ENCODE measurements at places on chromosomes 16 and 17.
A peak's percentile ranks its signal among the peaks of the same experiment; 100 is the strongest.

GRCh38 chr16:54847207-54847606 is 83.5 kb upstream of the IRX5 start:
- DNase-seq: no peak

DNA sequence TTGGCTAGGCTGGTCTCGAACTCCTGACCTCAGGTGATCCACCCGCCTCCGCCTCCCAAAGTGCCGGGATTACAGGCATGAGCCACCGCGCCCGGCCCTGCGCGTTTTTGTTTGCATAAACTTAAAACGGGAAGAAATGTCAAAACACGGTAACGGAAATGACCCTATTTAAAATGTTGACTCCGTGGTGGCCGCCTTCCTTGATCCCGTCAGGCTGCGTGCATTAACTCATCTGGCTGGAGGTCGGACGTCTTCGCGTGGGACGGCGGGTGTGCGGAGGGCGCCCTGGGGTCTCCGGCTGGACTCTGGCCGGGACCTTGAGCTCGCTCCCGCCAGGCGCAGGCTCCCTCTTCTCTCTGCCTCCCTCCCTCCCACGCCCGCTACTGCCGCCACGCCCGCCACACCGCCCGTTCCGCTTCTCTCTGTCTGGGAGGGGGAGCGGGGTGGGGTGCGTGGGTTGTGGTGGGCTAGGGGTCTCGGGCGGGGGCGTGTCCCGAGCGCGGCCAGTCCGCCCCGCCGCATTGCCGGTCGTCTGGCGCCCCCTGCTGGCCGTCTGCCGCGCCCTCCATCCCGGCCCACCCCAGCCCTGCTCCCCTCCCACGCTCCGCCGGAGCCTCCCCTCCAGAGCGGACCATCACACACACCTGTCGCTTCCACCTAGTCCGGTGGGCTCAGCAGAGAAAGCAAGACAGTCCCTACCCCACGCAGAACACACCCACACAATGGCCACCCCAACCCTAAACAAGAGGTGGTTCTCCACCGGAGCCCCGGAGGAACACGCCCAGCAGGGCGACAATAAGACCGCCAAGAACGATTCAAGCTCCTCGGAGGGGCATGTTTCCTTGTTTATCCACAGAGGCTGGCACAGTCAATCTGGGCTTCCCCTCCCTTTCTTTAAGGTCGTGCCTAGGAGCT is 1.2 kb upstream of the CCDC42 start:
- DNase-seq: peak; percentile 68

DNA sequence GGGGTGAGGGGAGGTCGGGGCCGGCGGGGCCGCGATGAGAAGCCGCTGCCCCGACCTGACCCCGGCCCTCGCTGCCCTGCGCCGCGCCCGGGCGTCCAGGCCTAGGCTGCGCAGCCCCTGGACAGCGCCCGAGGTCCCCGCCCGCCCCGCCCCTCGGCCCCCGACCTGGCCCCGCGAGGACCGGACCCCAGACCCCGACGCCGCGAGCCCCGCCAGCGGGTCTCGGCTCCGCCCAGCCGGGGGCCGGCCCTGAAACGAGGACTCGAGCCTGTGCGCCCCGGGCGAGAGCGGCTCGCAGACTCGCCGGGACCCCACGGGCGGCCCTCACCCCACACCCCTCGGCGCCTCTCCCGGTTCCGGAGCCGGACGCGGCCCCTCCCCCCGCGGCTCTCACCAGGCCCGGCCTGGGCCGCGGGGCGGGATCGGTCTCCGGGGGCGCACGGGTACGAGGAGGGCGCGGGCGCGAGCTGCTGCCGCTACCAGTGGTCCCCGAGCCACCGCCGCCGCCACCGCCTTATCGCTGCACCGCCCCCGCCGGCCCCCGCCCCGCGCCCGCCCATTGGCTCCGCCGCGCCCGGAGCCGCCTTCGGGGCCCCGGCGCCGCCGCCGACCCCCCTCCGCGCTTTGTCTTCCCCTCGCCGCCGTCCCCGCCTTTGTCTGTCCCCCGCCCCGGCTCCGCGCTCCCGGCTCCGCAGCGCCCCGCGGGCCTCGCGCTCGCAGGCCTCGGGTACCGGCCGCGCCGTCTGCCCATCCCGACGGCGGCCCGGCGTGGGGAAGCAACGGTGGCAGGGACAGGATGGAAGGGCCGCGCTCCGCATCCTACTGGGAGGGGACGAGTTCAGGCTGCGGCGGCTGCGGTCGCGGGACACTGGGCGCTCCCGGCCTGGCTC is at the start of gene LIMD2:
LIMD2 (minus strand) TSS at position 488 of the 890 bp plus-strand sequence. CDS start 827 bp downstream, outside the sequence.
- peak; percentile 81 for DNase-seq

DNA sequence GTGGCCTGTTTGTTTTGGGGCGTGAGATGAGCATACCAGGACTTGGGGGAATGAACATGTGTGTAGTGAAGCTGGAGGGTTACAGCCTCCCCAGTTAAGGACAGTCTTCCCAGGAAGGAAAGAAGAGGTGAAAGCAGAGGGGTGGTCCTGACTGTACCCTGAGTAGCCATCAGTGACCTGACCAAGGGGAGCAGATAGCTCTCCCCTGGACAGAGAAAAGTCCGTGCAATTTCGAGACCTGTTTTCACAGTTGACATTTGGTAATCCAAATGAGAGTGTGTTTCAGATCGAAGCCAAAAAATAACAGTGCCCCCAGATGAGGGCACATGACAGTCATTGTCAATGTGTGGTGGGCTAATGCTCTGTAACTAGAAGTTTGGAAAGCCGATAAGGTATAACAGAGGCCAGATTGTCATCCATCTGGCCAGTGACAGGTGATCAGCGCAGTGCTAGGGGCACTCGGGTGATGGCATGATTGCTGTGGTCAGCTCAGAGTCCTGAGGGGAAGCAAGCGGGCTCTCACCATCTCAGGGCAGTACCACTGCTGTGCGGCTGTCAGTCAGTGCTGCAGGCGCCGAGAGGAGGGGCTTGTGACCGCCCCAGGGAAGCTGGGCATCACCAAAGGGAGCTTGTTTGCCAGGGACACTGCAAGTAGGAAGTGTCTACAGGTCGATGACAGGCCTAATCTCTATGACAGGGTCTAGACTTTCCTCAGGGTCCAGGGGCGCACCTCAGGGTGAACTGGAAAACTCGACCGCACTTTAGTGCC is 1.1 kb upstream of the NME2 start:
- DNase-seq: no peak

DNA sequence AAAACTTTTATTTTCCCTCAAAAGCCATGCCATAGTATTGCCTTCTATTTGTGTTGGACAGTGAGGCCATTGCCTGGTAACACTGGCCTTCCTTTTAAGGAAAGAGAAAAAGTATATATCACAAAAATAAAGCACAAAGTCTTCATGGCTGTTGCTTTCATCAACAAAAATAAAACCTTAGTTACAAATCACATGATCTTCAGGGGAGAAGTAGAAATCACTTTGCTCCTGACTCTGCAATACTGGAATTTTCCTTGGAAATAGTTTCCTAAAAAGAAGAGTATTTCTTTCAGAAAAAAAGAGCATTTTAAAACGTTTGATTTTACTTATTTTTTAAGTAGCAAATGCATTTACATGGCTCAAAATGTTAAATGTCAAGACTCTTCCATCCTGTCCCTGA is 41.9 kb downstream of the FAM20A start:
- no peak for DNase-seq

DNA sequence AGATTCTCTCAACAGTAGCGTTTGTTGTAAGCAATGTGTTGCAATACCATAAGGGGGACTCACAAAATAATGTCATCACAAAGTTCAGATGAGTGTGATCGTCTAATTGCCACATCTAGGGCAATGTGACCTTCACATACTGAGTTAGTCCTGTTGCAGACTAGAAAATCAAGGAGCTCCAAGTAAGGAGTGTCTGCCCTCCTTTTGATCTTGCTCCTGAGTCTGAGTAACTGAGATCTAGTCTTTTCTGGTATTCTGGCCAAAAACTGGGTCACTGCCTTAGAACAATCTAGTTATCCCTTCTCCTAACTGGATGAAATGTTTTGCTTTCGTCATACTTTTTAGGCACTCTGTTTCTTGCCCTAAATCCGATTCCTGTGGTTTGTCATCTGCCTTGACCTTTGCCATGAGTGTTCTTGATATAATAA is 712.1 kb downstream of the CDH11 start:
- no peak for DNase-seq

GRCh38 chr17:18186627-18186982 is 3.0 kb downstream of the ALKBH5 start:
- no peak for DNase-seq

DNA sequence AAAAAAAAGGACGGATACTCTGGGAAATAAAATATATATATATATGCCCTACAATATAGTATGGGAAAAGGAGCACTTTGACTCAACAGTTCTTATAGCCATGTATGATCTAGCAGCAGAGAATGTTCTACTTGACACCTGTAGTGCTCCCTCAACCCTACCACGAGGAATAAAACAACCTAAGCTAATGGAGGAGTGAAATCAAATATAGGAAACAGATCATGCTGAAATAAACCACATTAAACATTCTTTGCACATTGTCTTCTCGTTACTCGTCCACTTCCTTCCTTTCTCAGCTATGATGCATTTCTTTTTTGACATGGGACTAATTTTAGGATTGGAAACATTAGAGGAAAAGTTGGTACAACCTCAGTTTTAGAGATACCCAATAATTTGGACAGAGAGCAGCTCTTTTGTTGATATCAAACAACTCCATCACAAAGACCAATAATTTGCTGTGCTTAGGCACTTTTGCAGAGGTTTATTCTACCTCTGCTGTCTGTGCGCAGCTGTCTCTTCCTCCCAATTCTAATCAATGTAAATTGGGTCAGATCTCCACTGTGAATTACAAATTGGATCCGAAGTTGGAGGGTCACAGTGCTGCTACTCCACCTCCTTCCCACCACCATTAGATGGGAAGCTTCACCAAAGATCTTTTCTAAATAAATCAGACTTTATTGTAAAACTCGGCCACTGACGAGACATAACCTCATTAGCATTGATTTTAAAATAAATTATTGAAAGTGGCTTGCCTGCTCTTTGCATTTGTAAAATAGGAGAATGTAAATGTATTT is 65.8 kb downstream of the SNX11 start:
- no peak for DNase-seq

- DNase-seq: no peak
Observed at GRCh38 chr16:74622005-74622404, 15.1 kb upstream of the GLG1 start.

- no peak for DNase-seq
Observed at GRCh38 chr16:53515259-53515658, 12.2 kb upstream of the AKTIP start.

DNA sequence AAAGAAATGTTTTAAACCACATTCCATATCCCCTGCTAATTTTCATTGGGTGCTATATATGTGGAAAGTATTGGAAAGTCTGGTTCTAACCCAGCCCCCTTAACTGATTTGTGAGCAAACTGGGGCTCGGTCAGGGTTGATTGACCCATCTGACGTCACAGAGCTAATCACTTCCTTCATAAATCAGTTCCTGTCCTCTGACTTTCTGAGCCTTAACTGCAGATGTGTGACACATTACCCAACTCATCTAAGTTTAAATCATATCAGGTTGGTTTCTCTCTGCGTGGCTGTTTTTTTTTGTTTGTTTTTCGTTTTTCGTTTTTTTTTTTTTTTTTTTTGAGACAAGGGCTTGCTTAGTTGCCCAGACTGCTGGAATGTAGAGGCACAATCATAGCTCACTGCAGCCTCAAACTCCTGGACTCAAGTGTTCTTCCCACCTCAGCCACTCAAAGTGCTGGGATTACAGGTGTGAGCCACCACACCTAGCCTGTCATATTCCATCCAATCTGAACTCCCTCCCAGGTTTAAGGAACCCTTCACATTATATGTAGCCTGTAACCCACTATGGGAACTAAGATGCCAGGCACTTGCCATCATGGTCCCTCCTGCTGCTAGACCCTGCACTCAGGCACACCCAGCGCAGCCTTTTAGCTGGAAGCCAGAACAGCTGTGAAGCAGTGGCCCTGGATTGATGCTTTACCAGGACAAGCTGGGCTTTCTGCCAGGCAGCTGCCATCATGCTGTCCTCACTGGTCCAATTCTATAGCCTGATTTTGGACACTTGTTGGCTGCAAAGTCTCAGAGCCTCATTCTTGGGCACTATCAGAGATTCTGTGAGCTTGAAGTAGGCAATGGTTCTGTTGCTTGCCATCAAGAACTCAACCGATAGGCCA is 6.9 kb upstream of the BPTF start:
- no peak for DNase-seq

DNA sequence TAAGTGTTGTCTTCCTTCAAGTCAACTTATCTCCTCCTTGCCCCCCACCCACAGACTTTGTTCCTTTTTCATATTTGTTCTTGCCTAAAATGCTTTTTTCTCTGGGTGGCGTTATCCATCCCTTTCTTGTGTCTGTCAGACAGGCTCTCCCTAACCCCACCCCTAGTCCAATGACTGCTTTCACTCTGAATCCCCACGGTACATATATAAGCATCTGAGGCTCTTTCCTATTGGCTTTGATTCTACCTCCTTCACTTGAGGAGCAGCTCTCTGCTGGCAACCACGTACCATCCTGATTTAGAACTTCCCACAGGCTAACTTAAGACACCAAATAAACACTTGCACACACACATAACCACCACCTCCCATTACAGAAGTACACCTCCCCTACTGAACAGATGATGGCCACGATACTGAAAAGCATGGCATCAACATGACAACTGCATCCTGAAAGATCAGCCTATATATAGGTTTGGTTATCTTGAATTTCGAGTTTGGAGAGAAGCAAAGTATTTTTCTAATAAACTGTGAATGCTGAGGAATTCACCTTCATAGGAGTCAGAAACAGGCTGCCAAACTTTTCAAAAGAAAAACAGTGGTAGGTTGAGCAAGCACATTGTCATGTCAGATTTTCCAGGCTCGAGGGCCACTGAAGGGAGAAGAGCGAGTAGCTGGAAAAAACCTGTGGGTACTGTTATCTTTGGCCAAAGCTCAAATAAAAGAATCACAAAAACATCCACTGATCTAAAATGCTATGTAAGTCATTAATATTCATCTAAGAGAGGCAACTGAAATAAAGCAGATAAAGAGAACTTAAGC is 24.3 kb downstream of the STAT3 start:
- DNase-seq: no peak

DNA sequence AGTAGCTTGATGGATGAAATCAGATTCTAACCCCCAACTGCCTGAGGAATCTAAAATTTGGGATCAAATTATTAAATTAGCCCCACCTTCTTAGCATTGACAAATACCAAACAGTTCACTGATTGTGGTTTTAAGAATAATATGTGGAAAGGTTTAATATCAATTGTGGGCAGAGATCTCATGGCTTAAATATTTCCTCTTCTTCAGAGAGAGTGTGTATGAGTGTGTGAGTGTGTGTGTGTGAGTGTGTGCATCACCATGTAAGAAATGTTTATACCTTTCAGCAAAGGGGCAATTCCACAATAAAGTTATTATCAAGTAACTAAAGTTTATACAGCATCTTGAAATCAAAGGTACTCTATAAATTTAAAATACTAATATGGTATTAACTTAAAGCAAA is 3.2 kb downstream of the SMURF2 start:
- DNase-seq: no peak
